ENCODE measurements at places on chromosomes 1 and 21.

- no peak for DNase-seq
Measured at GRCh38 chr1:205435578-205436573, 14.0 kb upstream of the LEMD1 start.

DNA sequence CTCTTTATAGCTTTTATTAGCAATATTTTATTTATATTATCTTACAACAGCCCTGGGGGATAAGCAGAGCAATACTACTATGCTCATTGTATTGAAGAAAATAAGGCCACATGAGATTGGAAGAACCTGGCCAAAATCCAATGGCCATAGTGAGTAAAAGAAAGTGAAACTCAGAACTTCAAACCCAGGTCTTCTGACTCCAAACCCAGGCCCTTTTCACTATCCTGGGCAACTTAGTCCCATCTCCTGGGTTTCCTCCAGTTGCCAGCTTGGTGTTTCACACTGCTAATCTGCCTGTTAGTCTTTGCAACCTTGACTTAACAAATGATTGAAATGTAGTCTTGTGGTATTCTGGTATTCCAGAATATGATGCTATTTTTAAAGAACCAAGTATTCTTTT lies 22.4 kb upstream of the EXO1 start:
- DNase-seq, result no peak

DNA sequence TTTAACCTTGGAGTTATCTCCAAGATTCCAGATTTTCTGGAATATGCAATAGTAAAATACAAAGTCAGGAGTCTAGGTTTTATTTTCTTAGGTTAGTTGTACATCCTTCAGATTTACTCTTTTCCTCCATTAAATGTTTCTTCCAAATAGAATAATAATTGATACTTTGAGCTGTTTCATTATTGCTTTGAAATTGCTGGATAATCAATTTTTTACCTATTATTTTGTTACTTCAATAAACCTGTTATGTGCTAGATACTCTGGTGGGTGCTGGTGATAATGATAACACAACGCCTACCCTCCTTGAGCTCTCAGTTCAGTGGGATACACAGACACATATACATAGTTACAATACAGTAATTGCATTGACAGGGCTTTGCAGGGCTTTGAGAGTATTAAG lies 79.4 kb downstream of the GPR161 start:
- no peak for DNase-seq

DNA sequence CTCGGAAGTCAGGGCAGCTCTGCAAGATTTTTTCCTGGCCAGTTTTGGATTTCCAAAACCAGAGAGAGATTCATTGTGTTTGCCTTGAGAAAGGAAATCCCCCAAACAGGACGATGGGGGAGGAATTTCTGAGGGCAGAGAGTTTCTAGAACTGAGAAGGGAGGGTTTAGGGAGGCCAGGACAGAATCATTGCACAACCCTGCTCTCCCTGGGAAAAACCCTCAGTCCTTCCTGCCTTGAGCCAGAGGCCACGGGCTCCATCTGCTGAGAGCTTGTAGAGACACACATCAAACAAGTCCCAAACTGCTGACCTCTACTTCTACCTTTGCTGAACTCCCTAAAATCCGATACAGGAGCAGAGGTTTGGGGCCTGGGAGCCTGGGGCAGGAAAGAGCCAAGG lies 99.7 kb downstream of the NMNAT2 start:
- DNase-seq, result peak; percentile 87

DNA sequence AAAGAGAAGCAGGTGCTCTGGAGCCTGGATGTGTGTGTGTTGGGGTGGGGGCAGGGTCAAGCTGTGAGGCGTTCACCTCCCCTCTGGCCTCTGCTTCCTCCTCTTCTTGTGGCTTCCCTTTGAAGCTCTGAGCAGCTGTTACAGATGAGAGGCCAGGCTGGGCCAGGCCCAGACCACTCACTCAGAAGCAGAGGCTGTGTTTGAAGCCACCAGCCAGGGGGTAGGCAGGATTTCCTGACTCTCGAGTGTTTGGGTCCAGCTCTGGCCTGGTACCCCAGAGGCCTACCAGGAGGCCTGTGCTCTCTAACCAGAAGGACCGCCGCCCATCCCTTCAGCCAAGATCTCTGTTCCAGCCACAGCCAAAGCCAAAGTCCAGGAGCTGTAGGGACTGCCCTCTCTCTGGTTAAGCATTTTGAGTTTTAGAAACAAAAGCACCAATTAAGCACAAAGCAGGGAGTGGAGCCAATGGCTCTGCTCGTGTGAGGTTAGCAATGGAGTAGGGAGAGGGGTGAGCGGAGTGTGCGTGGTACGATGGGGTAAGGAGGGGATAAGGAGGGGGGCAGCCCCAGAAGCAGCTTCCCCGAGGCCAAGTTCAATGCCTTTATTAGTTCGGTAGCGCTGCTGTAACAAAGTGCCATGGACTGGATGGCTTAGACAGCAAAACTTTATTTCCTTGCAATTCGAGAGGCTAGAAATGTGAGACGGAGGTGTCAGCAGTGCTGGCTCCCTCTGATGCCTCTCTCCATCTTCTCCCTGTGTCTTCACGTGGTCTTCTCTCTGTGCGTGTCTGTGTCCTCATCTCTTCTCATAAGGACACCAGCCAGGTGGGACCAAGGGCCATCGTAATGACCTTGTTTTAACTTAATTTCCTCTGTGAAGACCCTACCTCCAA lies 20.5 kb downstream of the RCSD1 start:
- DNase-seq, result no peak

- no peak for DNase-seq
Measured at GRCh38 chr1:226411619-226412018, 3.7 kb upstream of the PARP1 start.

DNA sequence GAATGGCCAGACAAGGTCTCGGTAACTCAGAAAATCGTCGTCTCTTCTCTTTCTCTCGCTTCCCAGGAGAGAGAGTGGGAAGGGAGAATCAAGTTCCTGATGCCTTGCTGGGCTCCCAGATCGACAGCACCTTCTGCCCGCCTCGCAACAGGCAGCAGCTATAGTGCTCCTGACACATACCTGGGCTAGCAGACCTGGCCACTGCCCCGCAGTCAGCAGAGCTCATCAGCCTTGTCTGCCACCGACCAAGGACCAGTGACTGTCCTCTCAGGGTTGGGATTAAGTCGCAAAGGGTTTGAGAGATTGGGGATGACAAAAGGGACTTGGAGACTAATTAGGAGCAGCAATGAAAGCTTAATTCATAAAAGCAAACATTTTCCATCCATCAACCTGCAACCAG lies 4.1 kb downstream of the RUNX3 start:
- DNase-seq, result no peak

- DNase-seq, result no peak
Measured at GRCh38 chr1:206472886-206473285, 2.6 kb downstream of the IKBKE start.

- peak; percentile 37 for DNase-seq
Measured at GRCh38 chr21:22880573-22880972, 1882.4 kb downstream of the NCAM2 start.

GRCh38 chr21:41926117-41926806 lies 27.6 kb downstream of the C2CD2 start:
- DNase-seq, result peak; percentile 37

GRCh38 chr1:14896381-14897079 lies 257.0 kb upstream of the TMEM51 start:
- peak; percentile 30 for DNase-seq

DNA sequence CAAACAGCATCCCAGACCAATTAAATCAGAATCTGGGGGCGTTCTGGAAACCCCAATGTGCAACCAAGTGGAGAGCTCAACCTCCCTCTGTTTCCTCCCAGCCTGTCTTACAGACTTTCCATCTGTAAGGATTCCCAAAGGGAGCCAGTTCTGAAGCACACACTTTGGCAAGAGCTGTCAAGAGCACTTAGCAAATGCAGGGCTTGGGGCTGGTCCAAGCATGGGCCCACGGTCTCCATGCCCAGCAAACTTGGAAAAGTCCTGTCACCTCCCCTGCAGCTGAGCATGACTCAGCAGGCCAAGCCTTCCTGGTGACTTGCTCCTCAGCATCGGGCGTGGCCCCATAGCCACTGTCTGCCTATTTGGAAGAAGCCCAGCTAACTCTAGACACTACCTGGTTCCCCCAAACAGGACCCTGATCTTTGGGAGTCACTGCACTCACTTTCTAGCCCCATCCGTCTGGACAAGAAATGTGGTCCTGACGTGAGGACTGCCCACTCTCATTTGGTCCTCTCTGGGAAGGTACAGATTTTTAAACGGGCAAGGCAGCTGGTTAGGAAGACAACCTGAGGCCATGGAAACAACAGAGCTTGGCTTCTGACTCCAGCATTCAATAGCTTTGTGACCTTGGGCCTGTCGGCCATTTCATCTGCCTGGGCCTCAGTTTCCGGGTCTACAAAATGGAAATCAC lies 16.9 kb downstream of the SLC2A1 start:
- peak; percentile 92 for DNase-seq

- DNase-seq, result no peak
Measured at GRCh38 chr1:27007909-27008582, 4.6 kb downstream of the TENT5B start.

DNA sequence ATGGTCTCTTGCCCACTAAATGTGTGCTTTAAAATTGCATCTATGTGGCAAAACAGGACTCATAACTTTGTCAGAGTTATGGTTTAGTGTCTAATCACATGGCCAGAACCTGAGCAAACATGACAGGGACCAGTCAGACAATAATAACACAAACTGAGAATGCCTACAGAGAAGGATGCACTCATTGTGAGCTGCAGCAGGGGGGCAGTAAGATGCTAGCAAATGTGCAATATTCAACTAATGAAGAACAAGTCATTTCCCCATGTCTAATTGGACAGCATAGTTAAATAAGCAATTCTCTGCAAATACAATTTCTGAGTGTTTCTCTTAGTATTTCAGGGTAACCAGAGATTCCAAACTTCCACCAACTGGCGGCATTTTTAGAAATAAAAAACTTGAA lies 30.8 kb downstream of the SPAG17 start:
- DNase-seq, result peak; percentile 18

GRCh38 chr1:175628548-175629317 lies 114.7 kb downstream of the TNR start:
- DNase-seq, result no peak

DNA sequence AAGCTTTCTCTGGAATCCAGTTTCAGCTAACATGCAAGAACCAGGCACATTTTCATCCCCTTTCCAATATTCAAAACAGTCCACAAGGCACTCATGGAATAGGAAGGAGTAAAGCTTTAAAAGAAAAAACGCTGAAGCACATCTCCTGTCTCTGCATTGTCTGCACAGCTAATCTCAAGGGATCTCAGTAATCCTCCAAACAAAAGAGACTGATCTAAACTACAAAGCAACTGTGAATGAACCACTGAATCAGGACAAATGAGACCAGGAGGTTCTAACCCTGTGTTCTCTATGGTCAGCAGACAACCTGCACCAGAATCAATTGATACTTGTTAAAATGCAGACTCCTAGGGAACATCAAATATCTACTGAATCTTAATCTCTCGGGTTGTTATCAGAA lies 399.0 kb downstream of the HHAT start:
- DNase-seq, result no peak

DNA sequence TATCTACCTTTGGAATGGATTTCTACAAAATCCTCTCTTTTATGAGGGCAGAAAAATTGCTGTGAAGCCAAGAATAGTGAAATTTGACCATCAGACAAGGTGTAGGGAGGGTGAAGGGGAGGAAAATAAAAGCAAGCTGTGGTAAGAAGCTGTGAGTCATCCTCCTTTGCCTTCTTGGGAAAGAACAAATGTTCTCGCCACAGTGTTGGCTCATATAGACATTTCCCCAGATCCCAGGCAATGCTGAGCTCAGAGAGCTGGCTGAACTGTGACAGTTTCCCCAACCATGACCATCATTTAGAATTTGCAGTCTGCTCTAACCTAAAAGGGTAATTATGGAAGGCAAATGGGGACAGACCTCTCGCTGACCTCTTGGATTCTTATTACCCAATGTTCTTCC lies 235.4 kb downstream of the PBX1 start:
- DNase-seq, result peak; percentile 77

GRCh38 chr1:186050360-186050759 lies 316.2 kb downstream of the HMCN1 start:
- DNase-seq, result peak; percentile 41

Measured in ELR (cell line).